ENCODE measurements at places on chromosomes 1 and 21.

DNA sequence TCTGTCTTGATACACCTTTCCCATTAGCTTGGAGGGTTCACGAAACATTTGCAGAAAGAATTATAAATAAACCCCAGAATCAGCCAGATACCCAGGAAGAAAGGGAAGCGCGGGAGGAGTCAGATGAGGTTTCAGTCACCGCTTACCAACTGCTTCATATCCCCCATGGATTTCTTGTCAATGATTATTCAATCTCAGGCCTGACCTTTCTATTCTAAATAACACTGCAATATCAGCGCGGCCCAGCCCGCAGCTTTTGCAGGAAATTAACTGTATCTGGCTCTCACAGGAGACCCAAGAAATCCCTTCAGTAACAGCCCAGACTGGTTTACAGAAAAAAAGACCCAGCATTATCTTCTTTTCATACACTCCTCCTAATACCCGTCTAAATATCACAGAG, 308.6 kb downstream of the PBX1 start:
- no peak for DNase-seq

- no peak for DNase-seq
Observed at GRCh38 chr1:21284206-21285054, 5.8 kb downstream of the ECE1 start.

GRCh38 chr1:30823627-30823968, 66.0 kb upstream of the LAPTM5 start:
- no peak for DNase-seq

GRCh38 chr1:32991386-32991785, 26.8 kb upstream of the RNF19B start:
- no peak for DNase-seq

DNA sequence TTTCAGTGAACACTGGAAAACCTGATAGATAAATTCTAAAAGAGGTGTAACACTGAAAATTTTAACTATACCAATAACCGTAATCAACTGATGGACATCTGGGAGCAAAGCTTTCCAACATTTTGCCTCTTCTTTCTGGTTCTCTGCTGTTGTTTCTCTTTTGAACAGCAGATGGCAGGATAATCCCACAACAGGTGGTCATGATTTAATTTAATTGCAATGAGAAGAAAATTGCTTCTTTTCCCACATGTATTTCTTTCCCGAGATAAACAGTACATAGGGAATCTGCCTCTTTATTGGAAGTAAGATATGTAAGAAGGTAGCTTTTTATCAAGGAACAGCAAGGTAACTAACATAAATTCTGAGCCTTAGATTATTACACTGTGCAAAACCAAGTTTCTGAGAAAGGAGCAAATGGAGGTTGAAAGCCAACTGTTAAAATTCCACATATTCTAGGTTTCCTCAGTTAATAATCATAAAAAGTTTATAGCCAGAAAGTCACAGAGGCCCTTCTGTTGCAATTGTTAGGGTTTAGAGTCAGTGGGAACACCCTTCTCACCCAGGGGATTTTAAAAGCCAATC, 72.9 kb downstream of the RPS6KA1 start:
- DNase-seq: no peak

DNA sequence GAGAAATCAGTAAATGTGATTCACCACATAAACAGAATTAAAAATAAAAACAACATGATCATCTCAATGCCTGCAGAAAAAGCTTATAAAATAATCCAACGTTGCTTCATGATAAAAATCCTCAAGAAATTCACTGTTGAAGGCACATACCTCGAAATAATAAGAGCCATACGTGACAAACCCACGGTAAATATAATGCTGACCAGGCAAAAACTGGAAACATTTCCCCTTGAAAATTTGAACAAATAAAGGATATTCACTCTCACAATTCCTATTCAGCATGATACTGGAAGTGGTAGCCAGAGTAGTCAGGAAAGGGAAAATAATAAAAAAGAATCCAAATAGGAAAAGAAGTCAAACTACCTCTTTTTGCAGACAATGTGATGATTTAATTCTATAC, 148.8 kb downstream of the BRINP3 start:
- DNase-seq: no peak

GRCh38 chr1:30060738-30061137, 662.6 kb downstream of the MATN1 start:
- no peak for DNase-seq

DNA sequence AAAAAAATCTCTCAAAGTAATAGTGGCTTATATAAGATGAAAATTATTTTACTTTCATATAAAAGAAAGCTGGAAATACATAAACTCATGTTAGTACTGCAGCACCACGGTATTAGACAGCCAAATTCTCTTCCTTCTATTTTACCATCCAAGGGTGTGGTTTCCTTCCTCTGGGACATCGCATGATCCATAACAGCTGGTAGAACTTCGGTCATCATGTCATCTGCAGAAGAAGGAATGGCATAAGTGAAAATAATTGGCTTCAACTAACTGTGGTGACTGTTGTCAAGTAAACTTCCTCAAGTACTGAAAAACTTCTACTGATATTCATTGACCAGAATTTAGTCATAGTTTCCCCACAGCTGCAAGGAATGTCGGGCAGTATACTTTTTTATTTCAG, 28.3 kb upstream of the IFI44L start:
- no peak for DNase-seq

- DNase-seq: no peak
Observed at GRCh38 chr1:56034847-56035481, 544.4 kb downstream of the PLPP3 start.

DNA sequence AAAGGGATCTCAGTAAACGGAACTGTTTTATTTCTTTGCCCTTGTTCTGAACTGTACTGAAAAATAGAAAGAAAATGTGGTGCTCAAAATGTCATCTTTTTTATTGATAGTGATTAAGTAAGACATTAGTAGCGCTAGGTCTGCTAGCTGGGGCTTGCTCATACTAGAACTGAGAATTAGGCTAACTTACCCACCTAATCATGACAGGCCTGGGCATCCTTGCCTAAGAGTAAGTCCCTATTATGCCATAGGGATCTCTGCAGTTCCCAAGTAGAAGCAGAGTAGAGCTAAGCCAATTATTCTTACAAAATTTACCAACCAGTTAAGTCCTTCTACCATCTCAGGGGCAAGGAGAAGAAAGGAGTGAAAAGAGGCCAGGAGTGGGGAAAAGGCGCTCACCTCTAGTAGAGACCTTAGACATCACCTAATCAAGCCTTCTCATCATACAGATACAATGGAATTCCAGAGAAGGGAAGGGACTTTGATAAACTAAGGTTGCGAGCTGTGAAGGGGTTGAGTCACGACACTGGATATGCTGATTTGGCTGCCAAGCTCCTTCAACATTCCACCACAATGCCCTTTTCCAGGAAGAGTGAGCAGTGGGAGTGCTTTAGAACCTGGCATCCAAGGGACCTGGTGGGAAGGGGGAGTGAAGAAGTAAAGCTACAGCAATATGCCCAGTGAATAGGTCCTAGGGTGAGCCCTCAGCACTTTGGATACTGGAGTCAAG, 27.7 kb upstream of the RPTN start:
- DNase-seq: no peak

DNA sequence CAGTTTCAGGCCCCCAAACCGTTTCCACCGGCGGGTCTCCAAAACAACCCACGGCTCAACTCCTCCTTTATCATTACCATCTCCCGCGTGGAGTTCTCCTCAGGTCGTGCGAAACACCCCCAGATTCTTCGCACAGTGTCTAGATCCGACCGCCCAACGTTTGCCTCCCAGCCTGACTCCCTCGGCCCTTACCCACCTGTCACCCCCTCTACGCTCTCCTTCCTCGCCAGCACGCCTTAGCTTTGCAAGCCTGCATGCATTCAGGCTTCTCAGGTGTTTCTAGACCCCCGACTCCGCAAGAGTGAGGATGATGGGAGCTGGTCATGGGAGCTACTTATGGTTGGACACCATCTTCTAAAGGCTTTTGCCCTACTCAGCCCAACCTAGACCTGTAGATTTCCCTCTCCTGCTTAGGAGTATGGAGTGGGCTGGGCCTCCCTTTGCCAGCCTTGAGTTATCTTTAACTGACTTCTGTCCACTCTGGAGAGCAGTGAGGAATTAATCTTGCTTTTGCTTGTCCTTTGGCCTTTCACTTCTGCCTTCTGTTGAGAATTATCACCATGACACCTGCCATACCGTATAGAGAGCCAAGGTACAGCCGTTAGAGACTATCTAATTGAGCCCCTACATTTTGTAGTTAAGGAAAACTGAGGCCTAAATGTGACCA, 865 bp downstream of the ATP5IF1 start:
- DNase-seq: no peak

GRCh38 chr1:242651817-242652216, 127.3 kb upstream of the PLD5 start:
- DNase-seq: no peak

DNA sequence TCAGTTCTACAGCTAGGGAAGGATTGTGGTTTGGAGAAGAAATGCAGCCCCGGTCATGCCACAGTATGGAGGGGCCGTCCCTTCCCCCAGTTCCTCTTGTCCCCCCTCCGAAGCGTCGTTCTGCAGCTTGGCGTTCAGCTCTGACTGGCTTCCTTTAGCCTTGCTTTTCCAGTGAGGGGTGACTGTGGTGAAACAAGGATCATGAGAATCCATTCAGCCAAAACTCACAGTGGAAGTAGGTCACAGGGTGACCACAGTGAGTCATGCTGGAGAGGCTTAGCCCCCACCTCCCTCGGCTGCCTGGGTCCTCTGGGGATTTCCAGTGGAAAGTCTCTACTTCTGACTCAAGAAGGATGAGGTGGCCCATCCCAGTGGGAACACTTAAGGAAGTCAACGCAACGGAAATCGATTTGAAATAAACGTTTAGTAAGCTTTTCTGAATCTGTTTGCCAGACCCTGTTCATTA, 37.3 kb upstream of the COL6A2 start:
- DNase-seq: no peak

DNA sequence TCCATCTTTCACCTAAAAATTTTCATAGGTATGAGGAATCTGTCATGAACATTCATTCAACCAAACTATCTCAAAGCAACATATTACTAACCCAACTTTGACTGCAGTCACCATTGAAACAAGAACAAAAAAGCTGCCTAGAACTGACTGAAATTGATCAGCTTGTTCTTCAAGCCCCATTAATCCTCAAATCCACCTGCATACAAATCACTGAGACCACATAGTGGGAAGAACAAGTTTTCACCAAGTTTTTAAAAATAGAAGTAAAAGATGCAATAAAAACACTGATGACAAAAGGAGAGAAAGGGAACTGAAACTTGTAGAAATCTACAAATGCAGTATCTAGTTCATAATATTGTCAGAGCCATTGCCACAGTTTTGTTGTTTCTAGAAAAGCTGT, 6.1 kb downstream of the SORT1 start:
- DNase-seq: no peak

DNA sequence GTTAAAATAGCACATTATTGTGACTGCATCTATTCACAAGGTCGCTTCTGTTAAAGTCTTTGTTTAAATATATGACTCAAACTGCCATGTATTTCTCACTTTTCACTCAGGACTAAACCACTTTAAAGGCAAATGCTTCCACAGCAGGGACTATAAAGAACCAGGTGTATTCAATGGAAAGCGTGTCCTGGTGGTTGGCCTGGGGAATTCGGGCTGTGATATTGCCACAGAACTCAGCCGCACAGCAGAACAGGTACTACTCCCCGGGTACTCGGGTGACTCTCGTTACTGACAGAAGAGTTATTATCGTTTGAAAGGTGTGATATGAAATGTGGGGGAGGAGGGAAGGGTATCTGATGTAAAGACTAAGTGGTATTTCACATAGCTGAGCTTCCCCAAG, 17.3 kb downstream of the FMO3 start:
- DNase-seq: no peak

DNA sequence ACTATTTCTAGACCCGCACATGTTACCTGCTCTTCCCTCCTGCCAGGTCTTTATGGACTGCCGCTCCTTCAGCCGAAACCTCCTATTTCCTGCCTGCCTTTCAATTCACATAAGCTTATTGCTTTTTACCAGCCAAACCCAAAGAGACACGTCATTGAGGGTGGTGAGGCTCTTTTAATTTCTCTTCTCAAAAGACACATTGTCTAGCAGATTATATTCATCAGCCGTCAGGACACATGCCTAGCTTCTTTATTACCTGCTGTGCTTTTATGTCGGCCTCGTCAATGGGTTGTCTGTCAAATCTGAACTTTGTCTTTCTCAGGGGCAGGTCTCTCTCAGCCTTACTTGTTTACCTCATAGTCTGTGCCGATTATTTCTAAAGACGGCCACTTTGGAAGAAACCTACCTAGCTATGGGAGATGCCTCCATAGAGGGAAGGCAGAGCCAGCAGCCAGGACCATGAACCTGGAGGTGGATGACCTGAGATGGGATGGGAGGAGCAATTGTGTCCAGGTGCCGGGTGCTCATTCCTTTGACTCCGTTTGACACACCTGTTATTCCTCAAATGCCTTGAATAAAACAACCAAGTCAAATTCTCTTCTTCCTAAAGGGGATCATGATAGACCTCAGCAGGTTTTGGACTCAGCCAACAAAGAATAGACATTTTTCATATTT, 42.0 kb downstream of the ZBTB18 start:
- no peak for DNase-seq

DNA sequence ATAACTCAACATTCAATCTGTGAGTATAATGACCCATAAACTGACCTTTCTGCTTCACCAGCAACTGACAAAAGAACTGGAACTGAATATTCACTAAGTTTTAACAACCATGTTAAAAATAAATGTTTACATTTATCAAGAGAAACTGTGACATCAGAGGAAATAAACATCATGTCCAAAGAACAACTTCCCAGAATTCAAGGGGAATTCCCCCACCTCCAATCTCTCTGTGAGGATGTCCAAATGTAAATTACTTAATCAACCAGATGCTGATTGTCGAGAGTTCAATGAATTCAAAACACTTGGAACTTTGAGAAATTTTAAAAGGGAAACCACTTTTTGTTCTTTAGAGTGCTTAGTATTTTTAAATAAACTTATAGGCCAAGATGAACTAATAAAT, 365.6 kb upstream of the ADGRL2 start:
- DNase-seq: no peak
